ENCODE measurements at places on chromosomes 4 and X.

DNA sequence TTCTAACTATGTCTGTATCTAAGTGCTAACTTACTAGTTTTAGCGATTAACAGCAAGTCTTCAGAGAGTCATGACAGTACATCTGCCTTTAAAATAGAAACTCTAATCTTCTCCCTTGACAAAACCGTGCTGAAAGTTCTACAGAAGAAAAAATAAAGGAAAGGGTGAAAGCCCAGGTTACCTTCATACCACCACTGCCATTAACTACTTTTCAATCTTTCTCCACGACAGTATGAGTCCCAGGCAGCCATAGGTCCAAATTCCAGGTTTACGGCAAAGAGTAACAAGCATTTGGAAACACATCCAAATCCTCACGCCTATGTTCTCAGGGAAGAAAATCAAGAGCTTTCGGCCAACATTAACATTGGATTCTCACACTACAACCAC lies 12.4 kb upstream of the ZCCHC13 start:
- DNase-seq: no peak

- peak; percentile 50 for DNase-seq
These were observed 54.8 kb downstream of the TBL1X start for GRCh38 chrX:9519546-9520216.

GRCh38 chr4:124321364-124321763 lies 391.2 kb downstream of the ANKRD50 start:
- peak; percentile 44 for DNase-seq

DNA sequence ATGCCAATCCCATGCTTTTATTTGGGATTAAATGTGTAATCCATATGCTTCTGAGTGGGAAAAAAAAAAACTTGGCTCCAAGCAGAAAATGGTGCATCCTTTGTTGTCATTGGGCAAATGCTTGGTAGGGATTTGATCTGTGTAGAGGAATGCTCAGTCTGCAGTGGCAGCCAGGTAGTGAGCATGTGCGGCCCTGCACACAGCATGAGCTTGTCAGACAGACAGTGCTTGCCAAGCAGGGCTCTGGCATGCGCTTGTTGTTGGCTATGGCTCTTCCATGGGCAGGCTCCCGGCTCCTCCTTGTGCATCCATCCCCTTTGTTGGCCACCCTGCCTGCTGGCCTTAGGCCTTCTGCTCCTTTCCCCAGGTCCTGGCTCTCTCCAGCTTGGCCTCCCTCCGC lies 130.3 kb downstream of the GPR143 start:
- DNase-seq: peak; percentile 61

GRCh38 chrX:47743504-47743903 lies 84.5 kb upstream of the UXT start:
- DNase-seq: no peak

GRCh38 chr4:971666-972500 lies 1.5 kb downstream of the DGKQ start:
- DNase-seq: no peak

DNA sequence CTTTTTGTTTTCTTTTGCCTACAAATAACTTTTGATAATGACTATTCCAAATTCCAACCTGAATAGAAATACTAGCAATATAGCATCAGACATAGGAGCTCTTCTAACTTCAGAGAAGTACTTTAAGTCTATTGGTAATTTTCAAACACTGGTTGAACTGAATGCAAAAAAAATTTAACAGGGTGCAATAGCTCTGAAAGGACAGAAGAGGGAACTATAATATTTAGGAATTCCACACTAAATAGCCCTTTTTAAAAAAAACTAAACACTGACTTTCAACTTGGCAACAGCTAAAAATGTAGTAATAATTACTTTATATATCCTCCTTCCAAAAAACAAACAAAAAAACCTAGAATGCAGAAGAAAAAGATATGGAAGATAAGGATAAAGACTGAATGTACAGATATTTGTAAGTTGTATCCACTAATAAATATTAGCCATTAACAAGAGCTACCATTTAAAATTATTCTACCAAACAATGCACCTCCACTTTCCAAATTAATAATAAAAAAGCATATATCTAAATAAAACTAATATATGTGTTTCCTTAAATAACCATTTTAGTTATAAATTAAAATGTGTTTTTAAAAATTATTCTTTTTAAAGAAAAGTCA lies 81.4 kb downstream of the FBXW7 start:
- no peak for DNase-seq

- no peak for DNase-seq
These were observed 202.0 kb downstream of the PCDH19 start for GRCh38 chrX:100208076-100208475.

DNA sequence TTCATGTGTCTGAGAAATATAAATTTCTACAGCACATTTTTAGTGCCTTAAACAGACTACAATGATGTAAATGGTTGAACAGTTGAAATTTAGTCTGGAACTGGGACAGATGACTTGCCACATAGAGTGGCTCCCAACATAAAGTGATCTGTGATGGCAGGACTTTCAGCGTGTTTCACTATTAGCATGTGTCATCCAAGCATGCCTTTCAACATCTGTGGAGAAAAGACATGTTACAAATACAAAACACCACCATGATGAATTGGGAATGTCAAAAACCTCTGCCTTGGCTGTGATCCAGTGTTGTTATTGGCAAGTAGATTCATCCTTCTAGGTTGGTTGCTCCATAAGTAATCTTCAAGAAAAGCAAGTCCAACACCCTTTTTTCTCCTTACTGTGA lies 348.7 kb downstream of the MAPK10 start:
- no peak for DNase-seq

- no peak for DNase-seq
These were observed 49.9 kb downstream of the IL15 start for GRCh38 chr4:141686146-141686775.

- no peak for DNase-seq
These were observed 134.6 kb downstream of the CPZ start for GRCh38 chr4:8727131-8727530.

- DNase-seq: no peak
These were observed 40.5 kb downstream of the RRAGB start for GRCh38 chrX:55758033-55758432.

DNA sequence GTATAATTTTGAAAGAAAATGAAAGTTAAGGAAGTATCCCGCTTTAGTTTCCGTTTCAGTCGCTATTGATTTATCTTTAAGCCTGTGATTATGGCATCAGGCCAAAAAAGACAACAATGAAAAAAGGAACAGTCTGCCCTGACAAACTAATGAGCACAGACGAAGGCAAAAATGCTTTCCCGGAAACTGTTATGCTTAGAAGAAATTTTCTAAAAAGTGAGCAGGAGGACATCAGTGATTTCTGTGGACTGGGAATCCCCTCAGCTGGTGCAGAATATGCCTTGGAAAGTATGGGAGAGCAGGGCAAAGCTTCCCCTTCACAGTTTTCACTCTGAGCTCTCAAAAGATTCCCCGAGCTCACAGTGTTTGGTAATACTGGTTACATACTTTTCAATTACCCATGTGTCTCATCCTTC lies 5.1 kb upstream of the CXCL10 start:
- DNase-seq: no peak

DNA sequence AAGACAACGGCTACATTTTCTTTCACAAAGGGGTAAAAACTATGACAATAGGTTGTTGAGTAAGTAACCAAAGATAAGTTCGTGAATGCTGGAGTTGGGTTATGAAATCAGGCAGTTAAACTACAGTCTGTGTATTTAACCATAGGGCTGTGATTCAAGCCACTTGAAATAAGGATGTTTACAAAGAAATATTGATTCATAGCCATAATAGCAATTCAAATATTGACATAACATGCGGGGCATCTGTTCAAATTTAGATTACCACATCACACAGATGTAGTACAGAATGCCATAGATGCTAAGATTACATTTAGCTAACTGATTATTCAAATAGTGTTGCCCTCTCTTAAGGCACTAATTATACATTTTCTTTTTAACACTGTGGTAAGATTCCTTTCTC lies 364.1 kb downstream of the FSTL5 start:
- DNase-seq: no peak

- no peak for DNase-seq
These were observed 44.3 kb upstream of the FAM9A start for GRCh38 chrX:8845469-8845868.

GRCh38 chr4:113446019-113446418 lies 315.5 kb downstream of the CAMK2D start:
- no peak for DNase-seq

DNA sequence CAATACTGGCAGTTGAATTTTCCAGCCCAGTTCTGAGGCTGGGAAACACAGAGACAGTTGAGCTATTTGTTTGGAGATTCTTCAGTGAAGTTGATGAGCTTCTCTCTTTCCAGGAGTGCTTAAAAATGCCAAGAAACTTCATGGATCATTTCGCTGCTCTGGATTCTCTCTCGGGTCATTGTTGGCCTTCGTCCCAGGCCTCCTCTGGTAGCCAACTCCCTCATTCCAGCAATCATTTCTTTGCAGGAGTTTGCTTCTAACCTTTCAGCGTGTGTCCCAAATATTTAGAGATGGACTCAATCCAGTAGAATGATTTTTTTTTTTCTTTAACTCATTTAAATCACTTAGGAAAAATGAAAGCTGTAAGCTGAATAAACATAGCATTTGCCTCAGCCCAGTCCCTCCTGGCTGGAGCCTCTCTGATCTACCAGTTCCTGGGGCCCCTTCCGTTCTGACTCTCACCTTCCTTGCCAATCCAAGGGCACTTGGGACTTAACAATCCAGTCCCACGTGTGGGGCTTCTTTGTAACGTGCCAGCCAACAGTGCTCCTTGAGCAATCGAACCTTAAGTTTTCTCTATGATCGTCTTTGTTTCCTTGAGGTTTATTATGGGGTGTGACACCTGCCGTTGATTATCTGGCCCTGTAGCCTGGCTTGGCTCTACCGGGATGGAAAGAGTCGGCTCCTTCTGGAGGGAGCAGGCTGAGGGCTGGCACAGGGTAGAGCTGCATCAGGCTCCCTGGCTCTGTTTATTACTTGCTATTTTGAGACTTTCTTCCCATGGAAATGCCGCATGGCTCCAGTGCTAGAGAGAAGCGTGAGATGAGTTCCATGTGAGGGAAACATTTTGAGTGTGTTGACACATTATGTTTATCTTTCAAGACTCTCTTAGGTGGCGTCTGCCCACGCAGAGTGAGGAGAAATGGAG lies 80.4 kb upstream of the GPC4 start:
- DNase-seq: peak; percentile 87

- DNase-seq: peak; percentile 86
These were observed at the start of gene UNC5C for GRCh38 chr4:95548738-95549245. TSS of gene UNC5C (minus strand) at chr4:95548973.

All from femur (tissue), 1 donor.